AG08395 (cell line): ENCODE measurements at places on chromosomes 3 and 15.
A peak's percentile ranks its signal among the peaks of the same experiment; 100 is the strongest.

GRCh38 chr15:60809375-60809774, 330.4 kb upstream of the ICE2 start:
- DNase-seq: no peak

DNA sequence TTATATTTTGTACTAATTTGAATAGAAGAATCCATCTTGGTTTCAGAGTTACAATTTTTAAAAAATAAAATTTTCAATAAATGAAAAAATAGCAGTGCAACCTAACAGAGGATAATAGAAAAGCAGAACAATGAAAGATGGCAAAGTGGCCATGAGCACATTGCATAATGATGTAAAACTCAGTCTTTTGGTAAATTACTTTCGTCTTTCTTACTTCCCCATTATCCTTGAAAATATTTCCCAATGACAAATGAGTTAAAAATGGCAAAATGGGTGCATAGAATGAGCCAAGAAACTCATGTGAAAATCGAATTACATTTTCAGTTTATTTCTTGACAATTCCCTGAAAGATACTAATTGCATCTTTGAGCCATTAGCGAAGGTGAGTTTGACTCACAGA, 236.4 kb downstream of the CDIN1 start:
- DNase-seq: no peak

DNA sequence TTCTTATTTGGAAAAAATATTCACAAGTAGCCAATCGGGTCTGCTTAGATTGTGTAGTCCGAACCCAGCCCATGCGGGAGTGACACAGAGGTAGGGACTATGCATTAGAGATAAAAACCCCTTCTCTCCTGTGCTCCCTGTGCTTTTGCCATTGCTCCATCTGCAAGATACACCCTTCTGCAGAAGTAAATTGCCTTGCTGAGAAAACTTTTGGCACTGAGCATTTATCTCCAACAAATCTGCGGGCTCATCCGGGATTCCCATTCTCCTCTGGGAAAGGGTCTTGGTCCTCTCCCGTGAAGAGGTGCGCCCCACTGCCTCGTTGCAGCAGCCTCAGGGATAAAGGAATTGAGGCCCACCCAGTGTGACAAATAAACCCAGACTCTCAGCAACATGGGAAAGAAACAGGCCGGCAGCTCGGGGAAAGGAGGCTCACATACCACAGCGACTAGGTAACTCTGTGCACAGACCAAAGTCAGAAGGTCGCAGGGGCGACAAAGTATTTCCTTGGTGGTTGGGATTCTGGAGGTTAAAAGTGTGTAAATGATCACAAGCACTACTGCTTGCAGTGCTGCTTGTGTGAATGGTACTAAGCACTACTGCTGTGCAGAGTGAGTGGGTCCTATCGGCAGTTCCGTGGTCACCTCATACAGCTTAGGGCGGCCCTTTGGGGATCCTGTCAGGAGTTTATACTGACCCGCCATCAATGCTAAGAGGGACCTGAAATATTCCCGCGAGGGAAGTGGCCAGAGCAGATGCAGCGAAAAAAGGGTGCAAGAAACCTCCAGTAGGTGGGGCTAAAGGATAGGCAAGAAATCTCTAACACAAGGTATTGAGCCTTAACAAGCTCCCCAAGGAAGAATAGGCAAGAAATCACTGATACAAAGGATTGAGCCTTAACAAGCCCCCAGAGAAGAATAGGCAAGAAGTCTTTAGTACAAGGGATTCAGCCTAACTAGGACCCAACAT, 54.3 kb downstream of the GSK3B start:
- no peak for DNase-seq

DNA sequence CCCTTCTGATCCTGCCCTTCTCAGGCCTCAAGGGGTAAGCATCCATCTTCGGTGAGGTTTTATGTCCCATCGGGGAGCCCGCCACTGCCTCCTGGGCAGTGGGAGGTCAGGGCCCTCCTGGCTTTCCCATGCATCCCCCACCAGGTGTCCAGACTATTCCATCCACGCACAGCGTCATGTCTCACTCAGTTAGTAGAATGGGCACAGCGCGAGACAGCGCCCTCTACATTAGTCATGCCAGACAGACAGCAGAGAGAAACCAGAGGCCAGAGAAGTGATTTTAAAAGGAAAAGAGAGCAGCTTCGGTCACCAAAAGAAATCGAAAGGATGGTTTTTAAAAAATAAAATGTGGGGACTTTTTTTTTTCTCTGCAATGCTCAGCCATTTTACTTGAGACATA, 49.8 kb downstream of the ZDHHC3 start:
- no peak for DNase-seq

GRCh38 chr3:15708882-15709677, 88.7 kb downstream of the ANKRD28 start:
- DNase-seq: peak; percentile 10

- DNase-seq: no peak
Observed at GRCh38 chr3:56762718-56763117, 39.0 kb downstream of the ARHGEF3 start.

GRCh38 chr15:78618064-78618463, 2.7 kb downstream of the CHRNA3 start:
- no peak for DNase-seq

GRCh38 chr15:54066403-54066802, 88.2 kb downstream of the UNC13C start:
- no peak for DNase-seq

DNA sequence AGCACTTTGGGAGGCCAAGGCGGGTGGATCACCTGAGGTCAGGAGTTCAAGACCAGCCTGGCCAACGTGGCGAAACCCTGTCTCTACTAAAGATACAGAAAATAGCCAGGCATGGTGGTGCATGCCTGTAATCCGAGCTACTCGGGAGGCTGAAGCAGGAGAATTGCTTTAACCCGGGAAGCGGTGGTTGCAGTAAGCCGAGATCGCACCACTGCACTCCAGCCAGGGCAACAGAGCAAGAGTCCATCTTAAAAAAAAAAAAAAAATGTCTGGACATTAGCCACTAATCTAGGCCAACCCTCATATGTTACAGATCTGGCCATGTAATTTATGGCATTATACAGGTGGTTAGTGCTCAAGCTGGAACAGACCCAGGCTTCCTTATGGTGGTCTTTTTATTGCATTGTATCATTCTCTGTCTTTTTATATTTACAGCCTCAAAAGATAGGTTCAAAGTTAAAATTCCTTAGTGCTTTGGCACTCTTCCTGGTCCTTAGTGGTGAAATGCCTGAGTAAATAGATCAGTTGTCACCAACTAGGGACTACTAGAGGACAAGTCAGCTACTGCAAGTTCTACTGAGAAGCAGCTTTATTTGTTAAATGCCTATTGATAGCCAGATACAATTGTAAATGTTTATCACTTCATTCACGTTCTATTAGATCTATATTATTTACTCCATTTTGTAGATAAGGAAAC, 16.0 kb downstream of the STARD9 start:
- peak; percentile 76 for DNase-seq

- peak; percentile 21 for DNase-seq
Observed at GRCh38 chr3:55826731-55827496, 339.8 kb upstream of the WNT5A start.
